ENCODE measurements at places on chromosomes 12 and 14.
A peak's percentile ranks its signal among the peaks of the same experiment; 100 is the strongest.

DNA sequence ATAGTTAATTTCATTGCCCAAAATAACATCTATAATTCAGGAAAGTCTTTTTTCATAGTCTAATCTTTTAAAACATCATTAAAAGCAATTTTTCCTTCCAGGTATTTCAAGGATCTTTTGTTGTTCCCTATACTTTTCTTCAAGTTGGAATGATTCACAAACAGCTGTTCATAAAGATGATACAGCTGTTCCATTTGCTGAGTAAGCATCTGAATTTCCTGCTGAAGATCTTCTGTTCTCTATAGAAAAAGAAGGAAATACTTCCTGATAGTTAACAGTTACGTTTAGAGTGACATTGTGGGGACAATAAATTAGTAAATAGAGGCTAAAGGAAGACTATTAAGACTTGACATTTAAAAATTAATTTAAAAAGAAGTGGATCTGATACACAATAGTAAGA lies 30.3 kb upstream of the ESR2 start:
- no peak for DNase-seq

DNA sequence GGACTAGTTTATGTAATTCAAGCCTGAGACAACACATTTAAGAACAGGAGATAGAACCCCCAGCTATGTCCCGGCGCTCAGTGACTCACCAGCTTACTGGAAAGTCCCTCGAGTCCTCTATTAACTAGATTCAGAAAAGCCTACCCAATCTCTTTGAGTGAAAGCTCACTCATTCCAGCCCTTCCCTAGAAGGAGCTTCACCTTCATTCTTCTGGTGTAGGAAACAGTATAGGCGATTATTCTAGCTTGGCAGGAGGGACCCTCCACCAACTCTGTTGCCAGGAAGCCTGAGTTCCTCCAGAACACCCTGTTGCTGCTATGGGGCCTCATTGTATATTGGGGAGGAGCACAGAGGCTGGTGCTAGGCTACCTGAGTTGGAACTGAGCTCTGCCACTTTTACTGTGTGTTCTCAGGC lies 57.2 kb upstream of the AEBP2 start:
- peak; percentile 51 for DNase-seq

GRCh38 chr14:49640540-49641417 lies 5.7 kb upstream of the DNAAF2 start:
- no peak for DNase-seq

- DNase-seq: no peak
Observed at GRCh38 chr14:95701846-95702221, 12.1 kb downstream of the TCL1A start.

DNA sequence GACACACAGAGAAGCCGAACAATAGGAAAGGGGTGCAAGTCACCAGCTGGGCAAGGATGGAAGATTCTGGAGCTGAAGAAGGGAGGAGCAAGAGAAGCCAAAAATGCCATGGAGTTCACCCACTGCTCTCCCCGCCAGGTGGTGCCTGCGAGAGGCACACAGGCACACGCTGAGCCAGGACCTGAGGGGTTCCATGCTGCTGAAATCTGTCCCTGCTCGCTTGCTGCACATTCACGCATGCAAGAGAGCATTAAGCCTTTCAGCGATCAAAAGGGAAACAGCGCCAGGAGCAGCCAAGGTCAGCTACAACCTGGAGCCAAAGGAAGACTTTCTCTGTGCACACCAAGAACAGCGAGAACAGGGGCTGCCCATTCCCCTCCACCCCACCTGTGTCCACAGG lies 104.1 kb downstream of the ANO2 start:
- no peak for DNase-seq

DNA sequence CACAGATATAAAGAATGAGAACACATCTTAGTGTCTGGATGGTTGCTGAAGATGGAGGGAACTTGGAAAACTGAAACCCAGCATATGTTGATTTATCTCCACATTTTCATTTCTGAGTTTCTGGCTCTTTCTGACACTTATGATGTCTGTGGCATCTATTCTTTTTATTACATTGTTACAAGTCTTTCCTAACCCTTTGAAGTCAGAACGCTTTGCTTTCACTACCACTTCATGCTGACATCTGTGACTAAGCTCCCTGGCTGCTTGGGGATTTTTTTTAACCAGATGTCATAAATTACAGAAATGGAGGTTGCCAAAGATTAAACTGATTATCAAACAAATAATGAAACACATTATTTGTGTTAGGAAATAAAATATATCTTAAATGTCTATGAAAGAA lies 188.7 kb downstream of the KITLG start:
- DNase-seq: peak; percentile 11

DNA sequence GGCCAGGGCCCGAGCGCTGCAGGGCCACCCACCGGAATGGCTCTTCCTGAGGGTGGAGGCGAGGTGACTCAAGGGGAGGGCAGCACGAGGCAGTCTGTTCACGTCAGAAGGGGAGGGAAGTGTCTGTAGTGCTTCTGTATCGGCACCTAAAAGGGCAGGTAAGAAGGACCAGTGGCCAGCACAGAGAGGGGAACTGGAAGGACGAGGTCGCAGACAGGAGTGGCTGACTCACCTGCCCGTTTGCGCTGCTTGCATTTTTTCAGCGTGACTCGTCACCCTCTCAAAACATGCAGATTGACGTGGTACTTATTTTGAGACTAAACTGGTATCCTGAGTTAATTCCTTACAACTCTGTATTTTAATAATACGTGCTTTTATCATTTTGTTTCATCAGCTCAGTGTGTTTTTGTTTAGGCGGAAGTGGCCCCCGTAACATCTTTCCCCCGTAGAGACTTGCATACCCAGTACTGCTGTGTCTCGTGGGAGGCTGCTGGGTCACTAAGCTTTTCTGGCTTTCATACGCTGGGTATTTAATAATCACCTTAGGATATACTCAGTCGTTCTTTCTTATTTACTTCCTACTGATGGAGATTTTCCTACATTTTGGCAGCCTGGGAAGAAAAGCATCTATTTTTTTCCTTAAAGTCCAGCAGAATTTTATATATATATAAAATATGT lies 26.4 kb downstream of the SFSWAP start:
- no peak for DNase-seq

DNA sequence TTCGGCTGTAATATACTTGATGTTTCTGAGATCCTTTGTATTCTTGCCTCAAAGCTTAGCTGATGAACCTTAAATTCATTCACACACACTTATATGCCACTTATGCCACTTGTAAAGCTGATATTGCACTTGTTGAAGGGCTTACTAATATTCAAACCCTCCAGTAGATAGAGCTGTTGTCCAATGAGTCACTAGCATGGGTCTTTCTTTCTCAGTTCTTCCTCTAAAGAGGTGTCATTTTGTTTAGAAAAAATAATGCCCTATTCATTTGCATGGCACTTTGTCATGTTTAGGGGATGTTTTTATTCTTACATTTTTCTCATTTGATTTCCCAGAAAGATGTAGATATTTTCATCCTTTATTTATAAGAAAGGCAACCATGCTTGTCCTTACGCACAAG lies 56.4 kb downstream of the MON2 start:
- DNase-seq: no peak

DNA sequence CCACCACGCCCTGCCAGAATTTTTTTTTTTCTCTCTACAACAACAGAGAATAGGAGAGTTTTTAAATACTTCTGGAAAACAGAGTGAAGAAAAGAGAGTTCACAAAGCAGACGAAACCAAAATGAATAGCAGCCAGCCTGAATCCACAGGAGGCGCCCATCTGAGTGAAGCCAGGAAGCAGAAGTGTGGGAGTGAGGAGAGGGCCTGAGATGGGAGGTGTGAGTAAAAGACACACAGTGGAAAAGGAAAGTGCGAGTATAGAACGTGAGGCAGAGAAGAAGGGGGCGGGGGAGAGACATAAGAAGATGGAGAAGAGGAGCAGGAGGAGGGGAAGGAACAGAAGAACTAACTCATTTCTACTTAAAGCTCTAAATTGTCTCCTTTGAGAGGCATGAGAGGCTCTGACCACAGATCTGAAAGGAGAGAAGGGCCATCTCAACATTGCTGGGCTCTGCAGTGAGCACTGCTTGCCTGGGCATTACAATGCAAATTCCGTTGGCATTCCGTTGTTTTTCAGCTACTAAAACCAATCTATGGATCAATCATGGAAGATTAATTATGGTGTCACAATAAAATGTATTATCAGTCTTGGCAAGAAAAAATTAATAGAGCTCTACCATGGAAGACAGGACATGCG lies 140.1 kb upstream of the CPSF6 start:
- no peak for DNase-seq

DNA sequence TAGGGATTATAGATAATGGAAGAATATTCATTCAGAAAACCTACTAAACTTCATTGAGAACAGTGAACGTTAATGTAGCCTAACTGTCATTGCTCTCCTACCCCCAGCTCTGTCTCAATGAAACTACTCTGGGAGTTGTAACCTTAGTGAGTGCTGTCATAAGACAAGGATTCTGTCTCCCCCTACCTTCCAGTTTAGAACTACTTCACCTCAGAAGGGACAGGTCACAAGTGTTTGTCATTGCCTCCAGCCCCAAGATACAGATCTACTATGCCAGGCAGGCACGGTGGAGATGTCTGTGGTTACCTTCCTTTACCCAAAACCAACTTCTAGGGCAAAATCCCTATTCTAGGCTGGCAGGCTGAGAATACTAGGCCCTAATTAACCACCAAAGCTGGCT lies 833.1 kb upstream of the SEL1L start:
- DNase-seq: no peak

DNA sequence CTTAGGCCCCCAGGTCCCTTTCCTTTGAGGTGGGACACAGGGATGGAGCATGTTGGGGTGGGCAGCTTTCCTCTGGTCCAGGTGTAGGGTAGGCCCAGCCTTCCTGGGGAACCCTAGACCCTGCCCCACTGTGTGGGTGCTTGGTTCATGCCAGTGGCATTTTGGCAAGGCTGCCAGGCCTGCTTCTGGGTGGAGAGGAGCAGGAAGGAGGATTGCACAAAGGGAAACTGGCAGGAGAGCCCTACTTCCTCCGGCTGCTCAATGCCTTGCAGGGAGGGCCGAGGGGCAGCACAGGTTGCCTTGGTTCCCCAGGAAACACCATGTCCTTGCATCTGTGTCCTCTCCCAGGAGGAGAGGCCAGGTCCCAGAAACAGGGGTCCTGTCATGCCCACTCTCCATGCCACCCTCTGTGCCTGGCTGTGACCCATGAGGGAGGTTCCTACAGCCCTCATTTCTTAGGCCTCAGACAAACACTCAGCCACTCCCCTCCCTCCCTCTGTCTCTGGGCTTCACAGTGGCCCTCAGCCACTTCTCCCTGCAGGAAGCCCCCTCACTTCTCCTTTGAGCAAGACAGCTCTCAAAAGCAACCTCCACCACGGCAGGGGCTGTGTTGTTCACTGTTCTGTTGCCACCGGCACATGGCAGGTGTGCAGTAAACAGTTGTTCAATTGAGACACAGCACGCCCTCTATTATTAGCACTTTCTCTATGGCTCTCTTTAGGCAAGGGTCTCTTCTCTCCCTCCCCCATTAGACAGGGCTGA lies 6.8 kb upstream of the KRT80 start:
- DNase-seq: no peak

DNA sequence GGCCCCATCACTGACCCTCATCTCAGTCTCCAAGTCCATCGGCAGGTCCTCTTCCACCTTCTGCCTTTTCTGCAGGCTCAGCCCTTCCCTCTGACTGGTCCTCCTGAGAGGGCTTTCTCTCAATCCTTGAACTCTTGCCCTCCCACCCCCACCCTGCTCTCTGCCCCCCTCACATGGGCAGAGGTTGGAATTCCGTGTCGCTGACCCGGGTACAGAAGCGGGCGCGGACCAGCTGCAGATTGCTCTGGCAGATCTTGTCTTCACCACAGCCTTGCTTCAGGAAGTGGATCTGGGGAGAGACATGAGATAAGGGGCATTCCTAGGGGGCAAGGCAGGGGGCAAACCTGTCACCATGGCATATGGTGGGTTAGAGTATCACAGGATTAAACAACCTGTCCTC lies 12.4 kb downstream of the ITGA7 start:
- no peak for DNase-seq

- DNase-seq: no peak
Observed at GRCh38 chr12:66397574-66398290, 95.4 kb downstream of the HELB start.

DNA sequence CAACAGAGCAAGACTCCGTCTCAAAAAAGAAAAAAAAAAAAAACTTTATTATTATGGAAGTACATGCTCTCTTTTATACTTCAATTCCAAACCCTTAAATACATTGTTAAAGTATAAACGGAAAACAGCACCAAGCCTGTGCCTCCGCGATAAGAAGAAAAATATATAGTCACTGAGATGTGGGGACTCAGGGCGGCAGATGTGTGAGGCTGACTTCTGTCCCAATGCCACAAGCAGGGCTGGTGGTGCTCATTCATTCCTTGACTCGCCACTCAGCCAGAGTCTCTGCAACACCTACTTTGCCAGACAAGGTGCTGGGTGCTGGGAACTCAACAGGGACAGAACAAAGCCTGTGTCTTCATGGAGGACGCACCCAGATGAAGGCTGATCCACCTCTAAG lies 13.8 kb downstream of the LGMN start:
- no peak for DNase-seq

DNA sequence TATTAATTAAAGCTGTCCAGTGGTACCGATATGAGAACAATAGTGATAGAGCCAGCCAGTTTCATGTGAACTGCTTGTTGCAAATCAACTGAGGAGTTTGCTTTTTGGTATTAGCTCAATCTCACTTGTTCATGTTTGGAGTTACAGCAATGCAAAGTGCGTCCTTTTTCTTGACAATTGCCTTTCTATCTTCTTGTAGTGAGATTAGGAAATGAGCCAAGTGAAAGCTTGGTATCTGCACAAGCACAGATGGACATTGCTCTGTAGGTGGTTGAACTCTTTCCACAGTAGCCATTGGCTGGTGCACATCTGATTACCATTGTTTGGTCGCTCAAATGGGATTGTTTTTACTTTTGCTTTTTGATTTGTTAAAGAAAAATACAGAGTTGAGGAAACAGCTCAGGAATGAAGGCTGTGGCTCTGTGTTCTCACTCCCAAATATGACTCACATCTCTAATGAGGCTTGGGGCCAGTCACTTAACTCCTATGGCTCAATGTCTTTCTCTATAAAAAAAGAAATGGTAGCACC lies 241.4 kb downstream of the BMP4 start:
- peak; percentile 81 for DNase-seq

DNA sequence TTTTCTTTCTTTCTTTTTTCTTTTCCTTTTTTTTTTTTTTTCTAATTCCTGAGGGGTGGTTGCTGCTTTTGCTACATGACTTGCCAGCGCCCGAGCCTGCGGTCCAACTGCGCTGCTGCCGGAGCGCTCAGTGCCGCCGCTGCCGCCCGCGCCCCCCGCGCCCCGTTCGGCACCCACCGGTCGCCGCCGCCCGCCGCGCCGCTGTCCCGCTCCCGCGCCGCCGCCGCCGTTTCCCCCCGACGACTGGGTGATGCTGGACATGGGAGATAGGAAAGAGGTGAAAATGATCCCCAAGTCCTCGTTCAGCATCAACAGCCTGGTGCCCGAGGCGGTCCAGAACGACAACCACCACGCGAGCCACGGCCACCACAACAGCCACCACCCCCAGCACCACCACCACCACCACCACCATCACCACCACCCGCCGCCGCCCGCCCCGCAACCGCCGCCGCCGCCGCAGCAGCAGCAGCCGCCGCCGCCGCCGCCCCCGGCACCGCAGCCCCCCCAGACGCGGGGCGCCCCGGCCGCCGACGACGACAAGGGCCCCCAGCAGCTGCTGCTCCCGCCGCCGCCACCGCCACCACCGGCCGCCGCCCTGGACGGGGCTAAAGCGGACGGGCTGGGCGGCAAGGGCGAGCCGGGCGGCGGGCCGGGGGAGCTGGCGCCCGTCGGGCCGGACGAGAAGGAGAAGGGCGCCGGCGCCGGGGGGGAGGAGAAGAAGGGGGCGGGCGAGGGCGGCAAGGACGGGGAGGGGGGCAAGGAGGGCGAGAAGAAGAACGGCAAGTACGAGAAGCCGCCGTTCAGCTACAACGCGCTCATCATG lies 654 bp downstream of the FOXG1 start:
- DNase-seq: no peak

GRCh38 chr12:89067421-89068187 lies 284.7 kb downstream of the DUSP6 start:
- DNase-seq: no peak

All from pulmonary artery endothelial cell (primary cell).